ENCODE measurements at places on chromosomes 2 and 18. TPM values are rescaled to one million over a fixed set of nuclear protein-coding genes. Genes with fewer than 3 reads are reported as not detected.

- H3K27me3 ChIP-seq: no peaks in the 10 kb centered on the region
- H3K4me1 ChIP-seq: peaks cover 6% of the 10 kb centered on the region
- no peak overlapping the region for H3K4me3 ChIP-seq
- DNase-seq: no peak
Measured at GRCh38 chr2:17296686-17297085, 221.6 kb downstream of the RAD51AP2 start.

The CKAP2L gene
- total RNA-seq: 20.7 TPM

DNA sequence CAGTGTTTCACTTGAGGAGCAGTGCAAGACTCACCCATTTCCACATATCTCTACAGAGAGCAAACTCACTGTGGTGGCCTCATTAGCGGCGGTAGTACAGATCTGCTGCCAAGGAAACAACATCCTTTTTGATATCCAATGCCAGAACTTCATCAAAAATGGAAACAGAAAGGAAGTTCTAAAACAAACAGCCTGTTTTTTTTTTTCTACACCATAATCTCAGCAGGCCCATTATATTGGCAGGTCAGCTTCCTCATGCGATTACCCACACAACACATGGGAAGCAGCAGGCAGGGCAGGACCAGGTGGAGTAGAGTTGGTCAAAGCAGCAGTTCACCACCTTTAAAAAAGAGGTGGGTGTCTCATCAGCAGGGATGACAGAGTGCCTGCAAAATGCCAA is 678.9 kb upstream of the CELF4 start:
- H3K36me3 ChIP-seq: no peaks in the 10 kb centered on the region
- H3K27ac ChIP-seq: no peak overlapping the region
- no peak overlapping the region for H3K4me3 ChIP-seq

The SKOR2 gene
- total RNA-seq: 0.21 TPM

GRCh38 chr2:9984217-9984739 is 32.8 kb downstream of the GRHL1 start:
- H3K4me3 ChIP-seq: no peak overlapping the region
- H3K4me1 ChIP-seq: no peaks in the 10 kb centered on the region
- no peaks in the 10 kb centered on the region for H3K36me3 ChIP-seq
- no peaks in the 10 kb centered on the region for H3K27me3 ChIP-seq
- no peak for DNase-seq
- H3K27ac ChIP-seq: no peak overlapping the region

DNA sequence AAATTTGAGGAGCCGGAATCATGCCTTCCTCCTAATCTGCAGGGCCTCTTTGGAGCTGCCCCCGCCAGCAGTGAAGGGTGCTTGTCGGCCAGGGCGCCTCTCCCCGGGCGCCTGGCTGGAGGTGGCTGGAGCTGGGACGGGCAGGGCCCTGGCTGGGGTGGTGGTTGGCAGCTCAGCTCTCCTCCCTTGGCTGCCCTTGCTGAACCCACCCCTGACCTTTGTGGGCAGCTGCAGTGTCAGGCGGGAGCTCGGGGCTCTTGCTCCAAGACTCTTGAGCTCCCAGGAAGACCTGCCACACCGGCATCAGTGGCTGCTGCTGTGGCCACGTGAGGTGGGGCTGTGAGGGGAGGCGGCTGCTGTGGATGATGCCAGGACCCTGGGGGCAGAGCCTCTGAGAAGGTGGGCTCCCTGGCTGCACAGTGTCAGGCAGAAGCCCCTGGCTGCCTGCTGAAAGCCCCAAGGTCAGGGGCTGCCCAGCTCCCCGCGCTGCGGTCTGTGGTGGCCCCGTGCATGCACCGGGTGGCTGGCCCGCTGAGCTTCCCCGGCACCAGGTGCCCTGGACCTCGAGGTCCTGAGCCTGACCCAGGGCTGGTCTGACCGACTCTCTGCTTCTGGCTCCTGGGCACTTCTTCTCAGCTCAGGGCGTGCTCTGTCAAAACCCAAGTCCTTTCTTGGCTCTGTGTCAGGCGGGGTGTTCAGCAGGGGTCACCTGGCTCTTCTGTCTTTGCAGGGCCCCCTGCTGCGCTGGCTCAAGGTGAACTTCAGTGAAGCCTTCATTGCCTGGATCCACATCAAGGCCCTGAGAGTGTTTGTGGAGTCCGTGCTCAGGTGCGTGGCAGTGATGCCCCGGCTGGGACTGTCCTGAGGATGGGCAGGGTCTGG is 34.5 kb downstream of the PDIA6 start:
- H3K36me3 ChIP-seq: peaks cover 36% of the 10 kb centered on the region
- peaks cover 3% of the 10 kb centered on the region for H3K4me1 ChIP-seq
- no peaks in the 10 kb centered on the region for H3K27me3 ChIP-seq
- no peak for DNase-seq
- H3K4me3 ChIP-seq: no peak overlapping the region

- no peak overlapping the region for H3K4me3 ChIP-seq
- H3K27me3 ChIP-seq: no peaks in the 10 kb centered on the region
- no peaks in the 10 kb centered on the region for H3K36me3 ChIP-seq
Measured at GRCh38 chr18:60980422-60981005, 352.7 kb upstream of the CDH20 start.

The UGT1A3 gene
- not detected for total RNA-seq

The RPRM gene
- 16.2 TPM for total RNA-seq

The LCT gene
- total RNA-seq: 0.06 TPM

DNA sequence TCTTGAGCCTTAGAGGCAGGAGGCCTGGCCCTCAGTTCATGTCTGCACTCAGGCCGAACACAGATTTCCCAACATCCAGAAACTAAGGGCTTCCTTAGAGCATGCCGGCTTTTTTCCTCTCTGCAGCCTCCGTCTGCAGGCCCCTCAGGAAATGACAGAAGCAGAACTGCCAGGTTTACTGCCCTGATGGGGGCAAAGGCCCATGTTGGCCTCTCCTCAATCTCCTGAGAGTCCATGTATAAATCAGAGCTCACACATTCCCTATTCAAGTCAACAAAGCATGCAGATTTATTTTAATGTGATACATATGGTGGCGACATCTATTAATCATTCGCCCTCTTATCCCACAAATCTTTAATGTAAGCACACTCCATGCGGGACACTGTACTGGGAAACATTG is 475.6 kb upstream of the HS6ST1 start:
- H3K27me3 ChIP-seq: peaks cover 4% of the 10 kb centered on the region
- H3K4me3 ChIP-seq: no peak overlapping the region
- DNase-seq: no peak
- H3K27ac ChIP-seq: no peak overlapping the region
- H3K36me3 ChIP-seq: no peaks in the 10 kb centered on the region

DNA sequence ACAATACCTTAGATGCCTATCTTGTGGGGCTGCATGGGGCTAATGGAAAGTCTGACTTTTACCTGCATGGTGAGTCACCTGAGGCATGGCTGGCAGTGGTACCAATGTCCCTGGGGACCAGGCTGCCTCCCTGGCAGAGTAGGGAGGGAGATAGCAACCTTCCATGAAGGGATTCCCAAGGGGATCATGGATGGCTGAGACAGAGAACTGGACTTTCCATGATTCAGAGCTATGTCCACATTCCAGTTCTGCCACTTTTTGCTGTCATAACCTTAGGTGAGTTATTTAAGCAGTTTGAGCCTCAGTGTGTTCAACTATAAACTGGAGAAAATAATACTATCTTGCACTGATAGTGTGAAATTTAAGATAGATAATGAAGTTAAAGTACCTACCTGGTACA is 178.6 kb downstream of the SETBP1 start:
- no peaks in the 10 kb centered on the region for H3K36me3 ChIP-seq
- DNase-seq: no peak
- no peak overlapping the region for H3K27ac ChIP-seq
- no peaks in the 10 kb centered on the region for H3K27me3 ChIP-seq
- no peaks in the 10 kb centered on the region for H3K4me1 ChIP-seq
- H3K4me3 ChIP-seq: no peak overlapping the region

GRCh38 chr2:151790689-151791088 is 37.5 kb downstream of the ARL5A start:
- H3K27ac ChIP-seq: no peak overlapping the region
- no peak overlapping the region for H3K4me3 ChIP-seq
- no peaks in the 10 kb centered on the region for H3K36me3 ChIP-seq
- no peaks in the 10 kb centered on the region for H3K27me3 ChIP-seq

GRCh38 chr2:208426412-208427045 is 19.9 kb downstream of the PTH2R start:
- no peak overlapping the region for H3K4me3 ChIP-seq
- H3K36me3 ChIP-seq: no peaks in the 10 kb centered on the region
- H3K27me3 ChIP-seq: no peaks in the 10 kb centered on the region

- H3K4me3 ChIP-seq: no peak overlapping the region
- H3K27ac ChIP-seq: no peak overlapping the region
- no peaks in the 10 kb centered on the region for H3K27me3 ChIP-seq
- H3K4me1 ChIP-seq: no peaks in the 10 kb centered on the region
- DNase-seq: no peak
Measured at GRCh38 chr2:104668631-104669030, 185.3 kb upstream of the POU3F3 start.

DNA sequence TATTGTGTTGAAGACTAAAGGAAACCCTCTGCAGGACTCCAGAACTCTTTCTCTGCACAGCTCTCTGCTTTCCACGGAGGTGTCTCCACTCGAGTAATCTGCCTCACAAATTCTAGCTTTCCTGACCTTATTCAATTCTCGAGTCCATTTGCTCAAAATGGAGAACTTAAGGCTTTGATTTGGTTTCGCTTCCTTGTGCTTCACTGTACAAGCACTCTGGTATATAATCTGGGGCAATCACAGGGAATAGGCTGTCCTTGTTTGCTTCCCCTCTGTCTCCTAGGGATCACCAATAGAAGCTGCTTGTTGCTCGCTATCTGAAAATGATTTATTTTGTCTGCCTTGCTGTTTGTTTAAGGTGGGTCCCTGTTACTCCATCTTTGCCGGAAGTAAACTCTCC is 129.1 kb upstream of the DOCK10 start:
- no peak for DNase-seq
- no peaks in the 10 kb centered on the region for H3K4me1 ChIP-seq
- no peak overlapping the region for H3K27ac ChIP-seq
- H3K27me3 ChIP-seq: no peaks in the 10 kb centered on the region
- no peak overlapping the region for H3K4me3 ChIP-seq
- no peaks in the 10 kb centered on the region for H3K36me3 ChIP-seq

DNA sequence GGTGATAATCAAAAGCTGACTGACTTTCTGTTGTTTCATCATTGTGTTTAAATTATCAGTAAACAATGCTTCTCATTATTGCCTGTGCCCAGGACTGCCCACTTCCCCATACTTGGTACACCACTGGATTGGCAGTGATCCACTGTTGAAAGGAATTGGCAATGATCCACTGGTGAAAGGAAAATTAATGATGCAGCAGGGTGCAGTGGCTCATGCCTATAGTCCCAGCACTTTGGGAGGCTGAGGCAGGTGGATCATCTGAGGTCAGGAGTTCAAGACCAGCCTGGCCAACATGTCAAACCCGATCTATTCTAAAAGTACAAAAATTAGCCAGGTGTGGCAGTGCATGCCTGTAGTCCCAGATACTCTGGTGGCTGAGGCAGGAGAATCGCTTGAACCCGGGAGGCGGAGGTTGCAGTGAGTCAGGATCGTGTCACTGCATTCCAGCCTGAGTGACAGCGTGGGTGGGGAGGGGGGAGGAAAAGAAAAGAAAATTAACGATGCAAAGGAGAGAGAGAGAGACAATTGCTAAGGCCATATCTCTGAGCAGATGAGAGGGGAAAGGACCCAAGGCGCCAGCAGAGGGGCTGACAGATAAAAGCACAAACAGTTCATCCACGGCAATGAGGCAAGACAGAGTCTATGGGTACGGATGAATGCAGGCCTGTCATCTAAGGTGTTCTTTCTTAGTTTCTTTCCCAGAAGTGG is 10.2 kb upstream of the GTF2A1L start:
- DNase-seq: no peak
- H3K36me3 ChIP-seq: no peaks in the 10 kb centered on the region

Measured in H1 (cell line).